ENCODE measurements at places on chromosomes 12 and 14.

GRCh38 chr14:96802963-96803362 lies 5.8 kb downstream of the VRK1 start:
- no peak for DNase-seq

DNA sequence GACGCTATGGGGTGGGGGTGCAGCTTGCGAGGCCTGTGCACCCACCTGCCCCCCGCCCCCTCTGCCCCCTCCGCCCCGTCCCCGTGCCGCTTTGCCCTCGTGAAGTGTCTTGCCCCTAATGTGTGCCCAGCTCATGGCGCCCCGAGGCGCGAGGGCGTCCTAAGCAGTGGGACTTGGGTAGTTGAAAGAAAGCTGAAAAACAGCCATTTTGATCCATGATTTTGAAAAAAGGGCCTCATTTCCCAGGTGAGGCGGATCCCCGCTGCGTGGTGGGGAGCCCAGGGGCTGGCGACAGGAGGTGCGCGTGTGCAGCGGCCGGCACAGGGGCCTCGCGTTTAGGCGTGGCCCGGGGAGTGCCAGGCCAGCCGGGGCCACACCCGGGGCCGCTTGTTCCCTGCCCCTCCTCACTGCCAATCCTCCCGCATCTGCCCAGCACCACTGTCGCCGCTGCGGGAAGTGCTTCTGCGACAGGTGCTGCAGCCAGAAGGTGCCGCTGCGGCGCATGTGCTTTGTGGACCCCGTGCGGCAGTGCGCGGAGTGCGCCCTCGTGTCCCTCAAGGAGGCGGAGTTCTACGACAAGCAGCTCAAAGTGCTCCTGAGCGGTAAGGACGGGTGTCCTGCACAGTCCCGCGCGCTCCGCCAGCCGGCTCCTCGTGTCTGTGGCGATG lies 11.8 kb downstream of the ZFYVE21 start:
- no peak for DNase-seq

DNA sequence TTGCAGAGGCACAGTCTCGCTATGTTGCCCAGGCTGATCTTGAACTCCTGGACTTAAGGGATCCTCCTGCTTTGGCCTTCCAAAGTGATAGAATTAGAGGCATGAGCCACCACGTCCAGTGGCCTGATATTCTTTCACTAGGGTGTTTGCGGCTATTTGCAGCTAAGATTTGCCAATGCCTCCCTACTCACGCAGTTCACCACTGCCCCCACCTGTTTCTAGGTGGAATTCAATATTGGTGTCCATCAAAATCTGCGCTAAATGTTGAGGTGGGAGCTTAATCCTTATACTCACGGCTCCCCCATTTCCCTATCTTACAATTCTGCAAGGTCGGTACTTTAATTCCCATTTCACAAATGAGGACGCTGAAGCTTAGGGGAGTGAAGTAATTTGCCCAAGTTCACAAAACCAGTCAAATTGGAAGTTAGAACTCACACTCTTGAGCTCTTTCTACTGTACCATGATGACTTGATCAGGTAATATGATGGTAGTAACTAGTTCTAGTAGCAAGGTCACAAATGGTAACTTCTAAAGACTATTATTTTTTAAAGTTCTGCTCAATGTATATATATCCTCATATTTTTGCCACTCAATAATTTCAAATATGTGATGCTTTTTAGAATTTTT lies 22.1 kb upstream of the LRRC9 start:
- DNase-seq, result peak; percentile 17

- DNase-seq, result no peak
Measured at GRCh38 chr12:40921563-40922163, 229.4 kb downstream of the CNTN1 start.

- DNase-seq, result no peak
Measured at GRCh38 chr12:110254971-110255540, 26.0 kb upstream of the ATP2A2 start.

DNA sequence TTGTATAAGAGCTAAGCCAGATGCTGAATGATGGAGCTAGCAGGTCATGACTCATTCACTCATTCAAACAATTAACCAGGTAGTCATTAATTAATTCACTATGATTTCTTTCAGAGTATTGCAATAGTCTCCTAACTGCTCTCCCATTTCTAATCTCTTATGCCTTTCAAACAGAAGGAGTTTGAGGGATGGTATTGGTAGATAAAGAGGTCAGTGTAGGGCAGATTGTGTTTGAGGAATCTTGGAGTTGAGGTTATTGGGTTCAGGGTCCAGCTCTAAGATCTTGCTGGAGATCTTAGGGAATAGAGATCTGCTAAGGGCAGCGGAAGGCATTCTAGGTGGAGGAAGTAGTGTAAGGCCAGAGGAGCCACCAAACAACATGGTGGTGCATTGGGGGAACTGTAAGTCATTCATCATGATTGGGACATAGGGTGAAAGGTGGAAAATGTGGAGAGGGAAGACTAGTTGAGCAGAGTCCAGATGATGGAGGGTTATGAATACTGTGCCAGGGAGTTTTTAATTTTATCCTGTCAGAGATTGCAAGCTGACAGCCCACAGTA lies 11.7 kb downstream of the DGKA start:
- no peak for DNase-seq

DNA sequence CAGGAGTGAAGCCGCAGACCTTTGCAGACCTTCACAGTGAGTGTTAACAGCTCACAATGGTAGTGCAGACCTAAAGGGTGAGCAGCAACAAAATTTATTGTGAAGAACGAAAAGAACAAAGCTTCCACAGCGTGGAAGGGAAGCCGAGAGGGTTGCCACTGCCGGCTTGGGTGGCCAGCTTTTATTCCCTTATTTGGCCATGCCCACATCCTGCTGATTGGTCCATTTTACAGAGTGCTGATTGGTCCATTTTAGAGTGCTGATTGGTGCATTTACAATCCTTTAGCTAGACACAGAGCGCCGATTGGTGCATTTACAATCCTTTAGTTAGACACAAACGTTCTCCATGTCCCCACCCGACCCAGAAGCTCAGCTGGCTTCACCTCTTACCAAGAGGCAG lies 35.5 kb downstream of the MAPK1IP1L start:
- no peak for DNase-seq

DNA sequence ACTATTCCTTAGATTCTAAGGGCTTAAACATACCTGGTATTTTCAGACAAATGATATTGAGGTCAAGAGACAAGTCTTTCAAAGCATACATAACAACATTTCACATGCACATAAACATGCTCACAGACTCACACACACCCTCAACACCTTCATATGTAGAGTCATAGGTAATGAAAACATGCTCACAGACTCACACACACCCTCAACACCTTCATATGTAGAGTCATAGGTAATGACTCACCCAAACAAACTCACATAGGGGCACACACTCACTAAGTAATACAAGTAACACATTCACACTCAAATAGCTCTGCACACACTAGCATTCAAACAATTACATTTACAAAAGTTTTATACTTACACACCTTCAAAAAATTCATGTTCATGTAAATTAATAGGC lies 975.5 kb downstream of the TMEM121 start:
- no peak for DNase-seq

DNA sequence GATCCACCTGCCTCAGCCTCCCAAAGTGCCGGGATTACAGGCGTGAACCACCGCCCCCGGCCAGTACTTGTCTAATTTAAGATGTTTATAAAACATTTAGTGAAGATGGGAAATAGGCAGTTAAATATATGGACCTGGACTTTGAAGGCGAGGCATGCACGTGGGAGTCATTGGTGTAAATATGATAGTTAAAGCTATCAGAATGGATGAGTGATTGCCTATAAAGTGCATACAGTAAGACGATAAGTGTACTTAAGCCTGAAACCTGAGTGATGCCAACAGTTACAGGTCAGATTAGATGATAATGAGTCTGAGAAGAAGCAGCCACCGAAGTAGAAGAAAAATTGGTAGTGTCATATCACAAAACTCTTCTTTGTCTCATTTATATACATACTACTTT lies 11.5 kb downstream of the RAD51B start:
- DNase-seq, result no peak

GRCh38 chr14:99166506-99166905 lies 105.5 kb downstream of the BCL11B start:
- no peak for DNase-seq

DNA sequence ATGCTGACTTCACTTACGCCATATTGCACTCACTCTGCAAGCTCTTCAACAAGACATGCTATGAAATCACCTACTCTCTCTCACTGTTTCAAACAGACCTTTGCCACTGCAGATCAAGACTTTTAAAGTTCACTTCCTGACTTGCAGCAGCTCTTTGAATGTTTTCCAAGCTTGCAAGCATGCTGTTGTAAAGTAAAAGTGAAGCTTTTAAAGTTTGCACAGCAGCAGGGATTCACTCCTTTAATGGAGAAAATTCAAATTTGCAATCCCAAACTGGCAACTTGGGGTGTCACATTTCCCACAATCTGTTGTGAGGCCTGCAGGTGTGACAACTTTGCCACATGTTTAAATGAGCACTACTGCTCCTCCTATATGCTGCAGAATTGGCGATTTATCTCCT lies 270.9 kb downstream of the ALX1 start:
- no peak for DNase-seq

DNA sequence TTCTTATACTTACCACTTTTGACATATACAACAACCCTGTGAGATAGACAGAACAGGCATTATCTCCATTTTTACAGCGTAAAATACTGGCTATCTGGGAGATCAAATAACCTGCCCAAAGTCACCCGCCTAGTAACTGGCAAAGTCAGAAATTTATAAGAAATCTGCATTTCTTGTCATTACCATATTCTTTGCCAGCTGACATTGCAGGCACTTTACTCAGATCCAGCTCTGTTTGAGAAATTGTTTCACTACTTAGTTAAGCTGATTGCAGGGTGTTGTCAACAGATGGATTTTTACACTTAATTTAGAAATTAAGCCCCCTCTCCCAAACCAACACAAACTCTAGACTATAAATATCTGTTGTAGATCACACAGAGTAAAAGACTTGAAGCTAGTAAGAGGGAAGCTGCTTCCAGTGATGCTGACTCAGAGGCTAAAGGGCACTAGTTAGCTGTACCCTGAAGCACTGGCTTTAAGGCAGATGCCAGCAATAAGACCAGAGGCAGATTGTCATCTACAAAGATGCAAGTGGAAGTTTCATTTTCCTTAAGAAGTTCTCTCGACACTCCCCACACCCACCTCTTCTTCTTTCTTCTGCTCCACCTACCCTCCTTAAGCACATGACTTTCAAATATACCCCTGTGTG lies 153.1 kb downstream of the ANO6 start:
- no peak for DNase-seq

- DNase-seq, result peak; percentile 23
Measured at GRCh38 chr14:28754209-28754985, 12.2 kb upstream of the FOXG1 start.

GRCh38 chr14:81594012-81594411 lies 60.4 kb upstream of the SEL1L start:
- DNase-seq, result no peak

GRCh38 chr12:50637870-50638481 lies 125.9 kb upstream of the ATF1 start:
- no peak for DNase-seq

DNA sequence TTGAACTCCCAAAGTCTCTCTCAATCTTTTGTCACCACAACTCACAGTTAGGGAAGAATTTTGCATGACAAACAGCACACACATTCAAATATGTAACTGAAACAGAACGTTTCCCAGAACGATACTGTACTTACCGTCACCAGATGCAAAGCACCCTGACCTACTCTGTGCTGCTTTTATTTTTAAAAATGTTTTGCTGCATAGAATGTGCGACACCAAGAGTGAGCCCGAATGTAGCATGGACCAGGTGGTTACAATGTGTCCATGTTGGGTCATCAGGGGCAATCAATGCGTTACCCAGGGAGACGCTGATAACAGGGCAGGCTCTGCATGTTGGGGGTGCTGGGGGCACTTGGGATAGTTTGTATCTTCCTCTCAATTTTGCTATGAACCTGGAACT lies 14.6 kb upstream of the EIF5 start:
- DNase-seq, result no peak

DNA sequence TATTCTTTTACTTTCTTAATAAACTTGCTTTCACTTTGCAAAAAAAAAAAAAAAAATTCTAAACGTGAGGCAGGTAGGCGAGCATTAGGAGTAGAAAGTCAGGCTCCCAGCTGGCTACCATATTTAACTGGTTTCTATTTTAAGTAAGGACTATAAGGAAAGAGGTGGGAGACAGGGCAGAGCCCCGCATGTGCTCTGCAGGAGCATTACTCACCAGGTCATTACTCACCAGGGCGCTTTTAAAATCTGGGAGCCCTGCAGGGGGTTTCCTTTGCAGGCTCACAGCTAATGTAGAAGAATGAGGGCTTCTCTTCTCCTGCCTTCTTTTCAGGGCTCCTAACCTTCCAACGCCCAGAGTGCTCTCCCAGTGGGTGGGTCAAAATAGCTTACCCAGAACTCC lies 14.0 kb upstream of the DPF3 start:
- no peak for DNase-seq

GRCh38 chr12:107660861-107661415 lies 24.7 kb upstream of the PWP1 start:
- DNase-seq, result no peak
